ENCODE measurements at places on chromosomes 7 and 10.

GRCh38 chr7:21544715-21545114, 1.9 kb downstream of the DNAH11 start:
- DNase-seq, result no peak

DNA sequence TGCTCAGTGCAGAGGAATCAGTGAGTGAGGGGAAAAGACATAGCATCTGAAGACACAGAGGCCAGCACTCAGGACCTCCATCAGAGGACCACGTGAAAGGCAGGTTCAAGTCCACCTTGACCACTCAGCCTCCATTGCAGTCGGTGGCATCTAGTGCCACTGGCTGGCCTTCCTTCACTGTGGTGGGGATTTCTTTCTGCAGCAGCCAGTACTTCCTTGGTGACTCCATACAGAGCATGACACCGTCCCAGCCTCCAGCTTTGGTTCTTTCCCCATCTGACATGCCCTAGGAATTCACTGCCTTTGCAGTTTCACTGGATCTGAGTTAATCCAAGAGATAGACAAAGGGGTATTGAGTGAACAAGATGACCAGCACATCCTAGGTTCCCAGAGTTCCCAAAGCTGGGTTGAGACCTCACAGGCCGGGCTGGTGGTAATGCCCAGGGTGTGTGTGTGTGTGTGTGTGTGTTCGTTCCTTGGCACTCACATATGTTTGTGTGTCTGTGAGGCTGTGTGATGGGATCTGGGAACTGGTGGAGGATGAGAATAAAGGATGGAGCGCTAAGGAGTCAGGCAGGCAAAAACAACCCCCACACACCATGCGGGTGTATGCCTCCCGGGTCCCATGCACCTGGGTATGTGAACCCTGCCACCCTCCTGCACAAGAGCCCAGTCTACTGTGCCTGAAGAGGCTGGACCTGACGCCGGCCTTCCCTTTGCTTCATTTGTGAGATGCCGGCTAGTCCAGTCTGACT, 57.8 kb downstream of the SYPL1 start:
- DNase-seq, result no peak

GRCh38 chr7:2497500-2498336, 21.5 kb upstream of the GRIFIN start:
- DNase-seq, result no peak

DNA sequence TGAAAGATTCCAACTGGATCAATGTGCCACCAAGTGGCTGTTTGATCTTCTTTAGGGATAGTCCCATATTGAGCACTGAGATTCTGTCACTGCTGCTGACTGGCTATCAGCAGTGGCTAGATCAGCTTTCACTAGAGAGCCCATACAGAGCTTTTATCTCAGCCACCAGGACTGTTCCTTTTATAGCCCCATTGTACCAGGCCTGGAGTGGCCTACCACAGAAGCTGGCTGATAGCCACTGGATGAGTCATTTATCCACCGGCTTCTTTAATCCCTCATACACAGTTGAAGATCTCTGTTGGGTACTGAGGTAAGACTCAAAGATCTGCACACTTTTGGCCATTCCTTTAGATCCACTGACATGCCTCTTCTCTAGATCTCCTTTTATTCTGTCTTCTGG, 1101.1 kb downstream of the SORCS3 start:
- no peak for DNase-seq

DNA sequence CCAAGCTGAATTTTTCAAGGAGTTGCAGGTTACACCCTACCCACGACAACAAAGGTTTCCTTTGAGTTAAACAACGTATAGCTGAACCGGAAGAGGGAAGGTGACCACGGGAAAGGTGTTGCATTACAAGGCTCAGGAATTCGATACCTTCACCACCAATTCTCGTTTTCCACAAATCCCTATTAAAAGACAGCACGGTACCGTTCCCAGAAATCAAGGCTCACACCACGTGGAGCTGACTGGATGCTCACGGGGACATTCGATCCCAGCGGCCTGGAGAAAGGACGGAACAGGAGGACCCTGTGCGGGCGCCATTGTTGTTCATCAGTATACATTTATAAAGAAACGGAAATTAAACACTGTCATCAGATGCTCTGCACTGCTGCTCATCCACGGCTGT, 56.4 kb downstream of the CTBP2 start:
- DNase-seq, result no peak

- no peak for DNase-seq
Observed at GRCh38 chr7:48691788-48692187, 232.6 kb upstream of the CDC14C start.

DNA sequence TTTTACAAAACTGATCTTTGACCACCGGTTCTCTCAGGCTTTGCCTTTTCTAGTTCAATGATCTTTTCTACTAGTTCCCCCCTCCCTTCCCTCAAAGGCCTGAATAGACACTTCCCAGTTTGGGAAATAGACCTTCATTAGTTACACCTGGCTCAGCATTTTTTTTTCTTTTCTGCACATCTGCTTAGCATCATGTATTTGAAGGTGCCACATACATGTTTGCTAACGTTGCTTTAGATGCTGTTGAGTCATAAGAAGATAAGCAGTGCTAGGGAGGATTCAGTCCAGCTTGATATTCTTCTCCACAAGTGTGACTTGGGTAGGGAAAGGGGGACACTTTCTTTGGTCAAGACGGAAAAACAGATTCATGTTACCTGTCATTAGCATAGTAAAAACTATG, 78.3 kb downstream of the BICC1 start:
- DNase-seq, result no peak

GRCh38 chr7:89023877-89024276, 228.3 kb upstream of the TEX47 start:
- no peak for DNase-seq

DNA sequence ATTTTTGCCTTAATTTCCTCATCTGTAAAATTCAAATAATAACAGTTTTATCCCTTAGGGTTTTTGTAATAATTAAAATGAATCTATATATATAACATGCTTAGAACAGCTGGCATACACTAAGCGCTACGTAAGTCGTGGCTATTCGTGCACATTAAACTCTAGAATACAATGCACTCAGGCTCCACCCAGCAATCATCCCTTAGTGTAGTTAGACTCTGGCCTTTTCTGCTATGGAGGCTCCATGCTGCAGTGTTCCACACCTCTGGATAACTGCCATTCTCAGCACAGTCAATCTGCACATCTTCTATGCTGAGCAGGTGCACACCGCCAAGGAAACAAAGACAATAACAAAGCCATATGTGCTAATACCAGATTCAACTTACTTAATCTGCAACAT, 92.9 kb downstream of the IPMK start:
- DNase-seq, result no peak

DNA sequence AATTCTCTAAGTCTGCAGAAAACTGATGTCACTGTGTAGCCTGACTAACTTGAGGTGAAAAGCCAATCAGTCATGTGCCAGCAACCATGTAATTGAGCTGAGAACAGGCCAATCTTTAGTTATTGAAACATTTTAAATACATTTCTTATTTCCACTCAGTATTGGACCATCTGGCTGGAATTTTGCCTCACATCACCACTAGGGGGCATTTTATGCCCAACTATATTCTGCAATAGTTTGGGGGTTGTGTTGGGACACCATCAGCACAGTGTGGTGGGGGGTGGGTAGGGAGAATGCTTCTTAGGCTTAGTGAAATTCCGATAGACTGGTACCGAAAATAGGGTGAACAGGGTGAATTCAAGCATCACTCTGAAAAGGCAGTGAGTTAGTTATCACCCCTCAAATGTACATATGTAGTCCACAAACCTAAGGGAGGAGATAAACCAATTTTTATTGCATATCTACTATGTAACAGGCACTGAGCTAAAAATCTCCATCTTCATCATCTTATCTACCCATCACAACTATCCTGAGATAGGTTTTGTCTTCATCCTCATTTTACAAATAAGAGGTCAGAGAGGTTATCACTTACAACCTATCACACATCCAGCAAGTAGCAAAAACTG, 17.8 kb downstream of the NPSR1 start:
- peak; percentile 33 for DNase-seq

DNA sequence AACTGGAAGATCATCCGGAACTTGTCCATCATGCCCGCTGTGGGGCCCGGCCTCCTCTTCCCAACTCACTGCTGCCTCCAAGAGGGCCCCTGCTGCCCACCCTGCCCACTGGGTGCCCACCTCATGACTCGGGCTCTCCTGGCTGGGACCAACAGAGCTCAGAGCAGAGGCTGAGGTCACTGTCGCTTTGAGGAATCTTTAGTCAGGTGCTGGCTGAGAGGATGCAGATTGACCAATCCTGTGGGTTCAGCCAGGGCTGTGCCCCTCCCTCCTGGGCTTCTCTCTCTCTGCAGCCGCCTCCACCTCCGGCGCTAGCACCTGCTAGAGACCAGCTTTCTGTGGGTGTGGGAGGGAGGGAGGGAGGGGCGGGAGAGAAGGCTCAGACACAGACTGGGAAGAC, at the start of gene CALHM1:
TSS of gene CALHM1 (minus strand) at position 181 of the 400 bp plus-strand sequence. CDS start at position 32, 149 bp downstream.
- DNase-seq, result no peak

DNA sequence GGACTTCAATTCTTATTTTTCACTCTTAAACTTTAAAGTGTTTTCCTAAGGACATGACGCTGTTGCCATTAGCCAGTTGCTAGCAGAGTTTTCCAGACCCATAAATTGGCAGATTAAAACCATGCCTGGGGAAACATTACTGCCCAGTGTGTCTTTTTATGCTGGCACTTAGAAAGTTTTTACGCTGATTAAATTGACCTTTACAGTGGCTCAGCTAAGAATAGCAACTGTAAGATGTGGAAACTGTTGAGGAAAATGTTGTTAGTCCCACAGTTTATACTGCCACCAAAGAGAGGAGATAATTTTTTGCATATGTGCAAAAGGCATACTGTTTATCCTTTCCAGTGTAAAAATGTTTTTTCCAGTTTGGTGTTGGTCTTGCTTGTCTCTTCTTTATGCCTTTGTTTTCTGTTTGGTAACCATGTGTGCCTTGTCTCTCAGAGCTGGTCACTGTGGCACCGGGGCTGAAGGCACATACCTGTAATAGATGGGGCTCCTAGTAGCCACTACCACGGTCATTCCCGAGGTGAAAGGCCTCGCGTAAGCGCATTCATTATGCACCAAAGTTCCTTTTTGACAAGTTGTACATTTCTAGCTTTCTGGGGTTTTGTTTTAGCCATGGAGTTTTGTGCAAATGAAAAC, 45.3 kb downstream of the CYP17A1 start:
- DNase-seq, result no peak

- DNase-seq, result no peak
Observed at GRCh38 chr7:104174798-104175197, 33.0 kb downstream of the ORC5 start.

DNA sequence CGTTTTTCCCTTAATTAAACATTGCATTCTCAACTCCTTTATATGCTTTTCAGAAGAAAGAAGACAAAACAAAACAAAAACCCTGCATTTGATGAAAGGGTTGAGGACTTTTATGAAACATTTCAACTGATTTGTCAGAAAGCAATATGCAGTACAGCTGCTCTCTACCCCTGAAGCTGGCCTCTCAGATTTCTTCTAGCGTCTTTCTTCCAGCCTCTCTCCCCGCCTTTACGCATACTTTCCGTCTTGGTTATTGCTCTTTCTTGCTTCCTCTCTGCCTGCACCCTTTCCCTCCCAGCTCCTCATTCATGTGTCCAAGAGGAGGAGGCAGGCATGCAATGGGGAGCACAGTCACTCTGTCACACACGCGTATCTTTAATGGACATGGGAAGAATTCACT, 91.0 kb upstream of the COL1A2 start:
- no peak for DNase-seq

- DNase-seq, result no peak
Observed at GRCh38 chr10:113665806-113666354, 2.0 kb upstream of the NRAP start.

DNA sequence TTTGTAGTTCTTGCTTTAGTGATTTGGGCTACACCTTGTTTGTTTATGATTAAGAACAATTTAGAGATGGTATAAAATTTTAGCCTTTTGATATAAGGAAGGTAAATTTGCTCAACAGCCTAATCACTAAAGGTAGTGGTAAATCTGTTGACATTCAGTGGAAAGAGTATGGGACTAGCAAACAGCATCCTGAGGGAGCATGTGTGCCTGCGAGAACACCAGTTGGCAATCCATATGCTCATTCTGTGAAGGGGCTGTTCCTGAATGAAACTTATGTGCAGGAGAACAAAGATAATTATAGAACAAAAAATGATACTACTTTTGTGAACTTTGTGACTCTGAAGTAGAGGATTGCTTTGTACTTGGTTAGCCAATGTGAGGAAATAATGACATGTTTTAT, 44.0 kb downstream of the CAPZA2 start:
- DNase-seq, result no peak

- DNase-seq, result no peak
Observed at GRCh38 chr10:35642793-35643114, 658 bp upstream of the FZD8 start.

GRCh38 chr10:103692436-103692951, 162.9 kb downstream of the SH3PXD2A start:
- no peak for DNase-seq

- DNase-seq, result no peak
Observed at GRCh38 chr10:3619241-3619640, 165.8 kb downstream of the KLF6 start.

GRCh38 chr10:132106431-132106830, 40.7 kb downstream of the JAKMIP3 start:
- DNase-seq, result no peak

DNA sequence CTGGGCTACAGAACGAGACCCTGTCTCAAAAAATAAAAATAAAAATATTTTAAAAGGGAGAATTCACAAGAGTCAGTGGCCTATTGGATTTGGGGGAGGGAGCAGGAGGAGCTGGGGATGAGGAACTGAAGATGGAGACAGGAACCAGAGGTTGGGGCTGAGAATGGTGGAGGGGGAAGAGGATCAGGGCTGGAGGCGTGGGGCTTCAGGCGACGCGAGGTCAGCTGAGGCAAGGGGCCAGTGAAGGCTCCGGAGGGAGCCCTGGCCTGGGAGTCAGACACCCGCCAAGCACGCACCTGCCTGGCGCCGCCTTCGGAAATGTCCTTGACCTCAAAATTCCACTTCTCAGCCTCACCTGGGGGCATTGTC, 671 bp upstream of the CLEC2L start:
- no peak for DNase-seq
